Nucleus accumbens (tissue), 56 donors: ENCODE measurements at places on chromosomes 11 and 22.

GRCh38 chr11:130999992-131000770 lies 83.9 kb upstream of the SNX19 start:
- no peak for DNase-seq

GRCh38 chr11:85811624-85812023 lies 683 bp upstream of the SYTL2 start:
- DNase-seq: no peak

- DNase-seq: no peak
These were observed 42.9 kb upstream of the DDI1 start for GRCh38 chr11:103993507-103993906.

DNA sequence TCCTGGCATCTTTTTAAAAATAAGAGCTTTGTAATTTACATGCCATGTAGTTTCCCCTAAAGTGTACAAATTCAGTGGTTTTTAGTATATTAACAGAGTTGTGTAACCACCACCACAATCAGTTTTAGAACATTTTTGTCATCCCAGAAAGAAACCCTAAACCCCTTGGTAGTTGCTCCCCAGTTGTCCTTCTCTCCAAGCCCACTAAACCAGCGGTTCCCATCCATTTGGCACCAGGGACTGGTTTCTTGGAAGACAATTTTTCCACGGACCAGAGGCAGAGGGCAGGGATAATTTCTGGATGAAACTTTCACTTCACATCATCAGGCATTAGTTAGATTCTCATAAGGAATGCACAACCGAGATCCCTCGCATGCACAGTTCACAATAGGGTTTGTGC lies 22.6 kb downstream of the CABIN1 start:
- no peak for DNase-seq

DNA sequence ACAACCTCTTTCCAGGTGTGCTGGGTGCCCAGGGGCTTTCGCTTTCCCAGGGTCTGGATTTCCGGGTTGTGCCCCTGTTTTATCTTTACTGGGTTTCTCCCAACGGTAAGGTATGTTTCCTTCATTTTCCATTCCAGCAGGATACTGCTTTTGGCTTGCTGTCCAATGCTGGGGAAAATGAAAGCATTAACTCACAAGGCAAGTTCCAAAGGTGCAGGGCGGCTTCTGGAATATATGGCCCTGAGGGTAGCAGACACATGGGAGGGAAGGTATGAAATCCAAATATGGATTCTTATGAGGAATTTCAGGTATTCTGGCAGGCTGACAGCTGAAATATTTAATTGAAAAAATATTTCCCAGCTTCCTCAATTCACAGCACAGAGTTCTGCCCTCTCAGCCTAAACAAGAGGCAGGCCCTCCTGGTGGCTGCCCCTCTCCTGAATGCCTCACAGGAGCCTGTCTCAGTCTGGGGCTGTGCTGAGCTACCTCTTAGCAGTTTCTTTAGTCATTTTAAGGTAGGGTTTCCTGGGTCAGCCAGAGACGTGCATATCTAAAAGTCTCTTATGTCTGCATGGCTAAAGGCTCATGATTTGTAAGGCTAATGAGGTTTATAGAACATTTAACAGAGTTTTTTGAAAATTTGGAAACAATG lies 318.6 kb upstream of the B3GAT1 start:
- DNase-seq: no peak

- no peak for DNase-seq
These were observed 75.2 kb downstream of the ADAMTS15 start for GRCh38 chr11:130523609-130524008.

DNA sequence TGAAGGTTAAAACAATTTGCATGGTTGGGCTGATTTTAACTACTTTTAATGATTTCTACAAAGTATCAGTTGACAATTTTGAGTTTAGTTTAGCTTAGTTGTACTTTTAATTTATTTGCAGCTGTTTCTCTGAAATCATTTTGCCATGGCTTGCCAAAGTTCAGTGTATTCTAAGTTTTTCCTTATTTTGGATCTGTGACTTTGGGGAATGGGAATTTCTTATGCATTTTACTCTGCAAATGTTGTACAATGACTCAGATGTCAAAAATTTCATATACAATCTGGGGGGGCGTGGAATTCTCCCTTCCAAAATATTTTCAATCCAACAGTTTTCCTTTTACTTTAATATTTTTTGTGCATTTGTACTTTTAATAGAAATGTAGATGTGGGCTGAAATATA lies 8.9 kb upstream of the DCHS1 start:
- DNase-seq: no peak

GRCh38 chr11:31817054-31817620 lies 6.0 kb upstream of the PAX6 start:
- no peak for DNase-seq

- DNase-seq: no peak
These were observed 4.3 kb downstream of the RGL4 start for GRCh38 chr22:23695141-23695540.

DNA sequence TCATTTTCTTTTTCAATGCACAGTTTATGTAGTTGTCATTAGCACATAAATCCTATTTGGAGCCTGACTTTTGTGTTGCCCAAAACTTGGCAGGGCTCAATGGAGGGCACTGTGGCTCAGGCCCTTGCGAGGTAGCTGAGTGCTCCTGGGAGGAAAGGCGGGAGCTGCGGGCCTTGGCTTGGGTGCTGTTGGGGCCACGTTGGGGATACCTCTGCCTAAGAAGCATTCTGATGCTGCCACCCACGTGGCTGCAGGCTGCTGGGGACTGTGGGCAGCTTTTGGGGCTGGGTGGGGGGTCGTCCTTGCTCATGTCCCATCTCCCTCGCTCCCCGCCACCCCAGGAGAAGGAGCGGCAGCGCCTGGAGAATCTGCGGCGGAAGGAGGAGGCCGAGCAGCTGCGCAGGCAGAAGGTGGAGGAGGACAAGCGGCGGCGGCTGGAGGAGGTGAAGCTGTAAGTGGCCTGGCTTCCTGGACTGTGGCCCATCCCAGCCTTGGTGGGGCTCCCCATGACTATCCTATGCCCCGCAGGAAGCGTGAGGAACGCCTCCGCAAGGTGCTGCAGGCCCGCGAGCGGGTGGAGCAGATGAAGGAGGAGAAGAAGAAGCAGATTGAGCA lies 20.9 kb downstream of the INCENP start:
- no peak for DNase-seq

- DNase-seq: no peak
These were observed 145.6 kb downstream of the EFCAB6 start for GRCh38 chr22:43666457-43666856.

- no peak for DNase-seq
These were observed 113.7 kb upstream of the BLID start for GRCh38 chr11:122229481-122230384.

- DNase-seq: no peak
These were observed 113.9 kb downstream of the RPS6KA4 start for GRCh38 chr11:64472593-64473455.

- DNase-seq: no peak
These were observed 32.1 kb upstream of the PPP2R1B start for GRCh38 chr11:111798279-111798678.

DNA sequence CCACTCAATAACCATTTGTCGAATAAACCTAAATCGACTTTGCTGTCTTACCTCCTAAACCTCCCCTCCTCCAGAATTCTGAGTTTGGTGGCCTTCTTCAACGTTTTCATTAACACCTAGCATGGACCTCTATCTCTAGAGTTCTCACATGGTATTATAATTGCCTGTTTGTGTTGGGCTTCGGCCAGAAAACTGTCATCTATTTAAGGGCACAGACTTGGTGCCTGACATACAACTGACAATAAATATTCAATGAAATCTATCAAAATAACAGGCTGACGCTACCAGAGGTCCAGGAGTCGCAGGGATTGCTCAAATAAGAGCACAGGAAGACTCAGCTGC lies 687 bp downstream of the ALKBH8 start:
- DNase-seq: no peak

DNA sequence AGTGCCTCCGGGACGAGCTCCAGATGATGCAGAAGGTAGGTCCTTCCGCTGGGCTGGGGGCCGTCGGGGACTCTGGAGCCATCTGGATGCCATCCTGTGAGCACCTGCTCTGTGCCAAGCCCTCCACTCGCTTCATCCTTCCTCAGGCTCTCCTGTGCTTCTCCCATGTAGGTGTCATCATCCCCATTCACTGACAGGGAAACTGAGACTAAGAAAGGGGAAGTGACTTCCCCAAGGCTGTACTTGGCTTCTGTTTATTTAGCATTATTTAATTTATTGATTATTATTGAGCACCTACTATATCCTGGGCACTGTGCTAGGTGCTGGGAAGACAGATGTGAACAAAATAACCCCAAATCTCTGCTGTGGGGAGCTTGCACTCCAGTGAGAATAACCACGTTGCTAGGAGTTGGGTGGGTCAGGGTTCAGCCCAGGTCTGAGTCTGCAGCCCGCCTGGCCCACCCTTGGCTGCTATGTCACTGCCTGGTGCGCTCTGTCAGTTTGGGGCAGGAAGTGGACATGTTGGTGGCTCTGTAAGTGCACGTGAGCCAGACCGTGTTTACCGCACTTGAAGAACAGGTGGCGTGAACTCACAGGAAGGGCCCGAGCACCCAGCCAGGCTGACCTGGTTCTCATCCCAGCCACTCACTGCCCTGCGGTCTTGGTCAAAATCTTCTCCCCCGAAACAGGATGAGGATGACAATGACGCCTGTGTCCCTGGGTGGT lies 35.9 kb upstream of the GCAT start:
- no peak for DNase-seq

DNA sequence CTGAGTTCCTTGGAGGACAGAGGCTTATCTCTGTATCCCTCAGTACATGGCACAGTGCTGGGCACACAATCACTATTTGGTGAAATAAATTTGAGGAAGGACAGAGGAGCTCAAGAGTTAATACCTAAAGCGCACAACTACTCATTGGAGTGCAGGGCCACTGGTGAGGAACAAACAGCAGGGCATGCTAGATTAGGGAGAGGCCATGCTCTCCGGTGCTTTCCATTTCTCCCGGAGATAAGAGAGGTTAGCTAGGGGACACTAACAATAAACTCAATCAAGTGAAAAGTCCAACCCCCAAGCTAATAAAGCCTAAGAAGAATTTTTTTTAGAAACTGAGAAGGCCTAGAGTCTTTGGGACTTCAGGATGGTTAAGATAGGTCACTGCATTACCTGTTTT lies 29.1 kb downstream of the NFRKB start:
- no peak for DNase-seq

DNA sequence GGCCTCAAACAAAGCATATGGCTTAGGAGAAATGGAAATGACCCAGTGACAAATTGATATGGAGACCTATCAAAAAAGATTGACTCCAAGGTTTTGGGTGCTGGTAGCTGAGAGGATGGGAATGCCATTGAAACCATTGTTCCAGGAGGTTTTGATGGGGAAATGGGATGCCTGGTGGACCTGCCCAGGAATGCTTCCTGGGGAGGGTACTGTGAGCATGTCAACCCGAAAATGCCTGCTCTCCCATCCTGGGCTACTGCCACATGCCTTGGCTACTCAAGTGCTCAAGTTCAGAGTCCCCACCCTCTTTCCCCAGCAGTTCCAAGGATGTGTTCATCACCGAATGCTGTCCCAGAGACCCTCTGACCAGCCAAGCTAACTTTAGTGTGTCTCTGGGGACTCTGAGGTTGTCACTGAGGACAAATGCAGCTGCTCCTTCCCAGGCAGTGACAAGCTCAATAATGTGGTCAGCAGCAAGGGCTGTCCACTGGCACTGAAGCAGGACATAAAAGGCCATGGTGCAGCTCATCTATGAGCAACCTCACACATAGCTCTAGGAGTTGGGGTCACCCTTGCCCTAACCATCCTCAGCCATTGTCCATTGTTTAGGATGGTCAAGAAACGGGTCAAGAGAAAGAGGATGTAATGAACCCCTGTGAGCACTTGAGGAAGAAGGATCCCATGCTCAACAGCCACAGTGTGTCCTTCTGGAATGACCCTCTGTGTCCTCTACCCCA lies 83.7 kb downstream of the TRIM29 start:
- no peak for DNase-seq

DNA sequence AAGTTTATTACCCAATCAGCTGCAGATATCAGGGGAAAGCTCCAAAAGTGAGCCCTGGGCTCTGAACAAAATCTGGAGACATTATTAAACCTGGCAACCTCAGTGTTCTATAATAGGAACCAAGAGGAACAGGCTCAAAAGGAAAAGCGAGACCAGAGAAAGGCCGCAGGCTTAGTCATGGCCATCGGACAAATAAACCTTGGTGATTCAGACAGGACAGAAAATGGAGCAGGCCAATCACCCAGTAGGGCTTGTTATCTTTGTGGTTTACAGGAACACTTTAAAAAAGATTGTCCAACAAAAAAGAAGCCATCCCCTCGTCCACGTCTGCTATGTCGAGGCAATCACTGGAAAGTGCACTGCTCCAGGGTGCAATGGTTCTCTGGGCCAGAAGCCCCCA lies 7.7 kb upstream of the PANX1 start:
- no peak for DNase-seq

GRCh38 chr22:30829901-30830550 lies 135.4 kb downstream of the OSBP2 start:
- DNase-seq: no peak

DNA sequence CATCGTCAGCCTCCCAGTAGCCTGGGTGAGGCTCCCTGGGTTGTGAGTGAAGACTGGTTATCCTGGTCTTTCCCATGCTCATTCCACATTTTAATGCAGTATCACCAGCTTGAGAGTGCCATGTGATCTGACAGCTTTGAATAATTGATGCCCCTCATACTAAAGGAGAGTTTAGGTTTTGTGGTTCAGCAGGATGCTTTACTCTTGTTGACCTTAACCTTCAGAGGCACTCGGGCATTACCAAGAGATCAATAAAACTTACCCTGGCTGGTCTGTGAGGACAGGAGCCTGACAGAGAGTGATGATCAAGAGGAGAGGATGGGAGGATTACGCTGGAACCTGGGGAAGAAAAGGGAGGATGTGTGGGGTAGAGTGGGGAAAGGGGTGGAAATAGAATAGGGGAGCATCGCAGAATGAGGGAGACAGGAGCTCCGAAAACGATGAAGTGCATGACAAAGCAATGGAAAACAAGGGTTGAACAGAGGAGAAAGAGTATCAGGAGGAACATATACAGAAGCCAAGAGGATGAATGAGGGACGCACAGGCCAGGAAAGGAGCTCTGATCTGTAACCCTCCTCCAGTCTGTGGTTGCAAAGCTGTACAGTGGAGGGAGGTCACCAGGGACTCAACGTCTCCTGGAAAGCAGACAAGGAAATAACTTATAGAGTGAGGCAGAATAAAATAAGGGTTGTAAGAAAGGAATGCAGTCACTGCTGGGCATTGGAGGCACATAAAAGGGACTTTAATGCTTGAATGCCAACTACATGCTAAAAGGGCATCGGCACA lies 594.5 kb downstream of the NTM start:
- DNase-seq: no peak

DNA sequence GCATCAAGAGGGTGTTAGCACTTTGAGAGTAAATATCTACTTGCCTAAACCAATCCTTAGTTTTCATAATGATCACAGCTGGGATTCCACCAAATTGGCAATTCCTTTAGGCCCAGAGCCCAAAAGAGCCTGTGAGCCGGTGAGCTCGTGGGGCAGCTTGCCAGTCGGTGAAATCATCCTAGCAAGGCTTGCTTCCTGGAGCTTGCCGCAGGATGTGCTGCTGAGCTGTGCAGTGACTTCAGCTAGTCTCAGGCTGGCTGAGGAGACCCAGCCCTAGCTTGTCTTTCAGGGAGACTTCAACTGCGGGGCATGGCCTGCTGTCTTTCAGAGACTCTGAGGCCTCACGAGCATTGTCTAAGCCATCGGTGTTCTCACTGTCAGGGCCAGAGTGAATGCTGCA lies 73.6 kb upstream of the SUSD2 start:
- DNase-seq: peak; percentile 73
